ENCODE measurements at places on chromosomes 12 and 14.
A peak's percentile ranks its signal among the peaks of the same experiment; 100 is the strongest.

DNA sequence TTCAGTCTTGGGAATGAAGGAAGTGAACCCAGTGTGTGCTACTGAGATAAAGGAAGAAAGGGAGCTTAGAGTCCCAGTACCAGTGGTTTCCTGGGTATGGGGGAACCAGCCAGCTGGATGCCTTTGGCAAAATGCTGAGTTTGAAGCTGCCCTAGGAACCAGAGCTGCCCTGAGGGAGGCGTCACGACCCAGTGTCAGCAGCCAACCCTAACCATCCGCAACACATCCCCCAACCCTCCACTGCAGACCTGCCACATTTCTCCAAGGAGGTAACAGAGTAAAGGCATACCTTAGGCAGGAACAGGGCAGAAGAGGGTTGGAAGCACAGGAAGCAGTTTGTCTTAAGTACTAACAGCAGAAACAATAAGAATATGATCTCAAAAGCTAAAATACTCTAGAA, 28.6 kb downstream of the PRDM4 start:
- no peak for DNase-seq

DNA sequence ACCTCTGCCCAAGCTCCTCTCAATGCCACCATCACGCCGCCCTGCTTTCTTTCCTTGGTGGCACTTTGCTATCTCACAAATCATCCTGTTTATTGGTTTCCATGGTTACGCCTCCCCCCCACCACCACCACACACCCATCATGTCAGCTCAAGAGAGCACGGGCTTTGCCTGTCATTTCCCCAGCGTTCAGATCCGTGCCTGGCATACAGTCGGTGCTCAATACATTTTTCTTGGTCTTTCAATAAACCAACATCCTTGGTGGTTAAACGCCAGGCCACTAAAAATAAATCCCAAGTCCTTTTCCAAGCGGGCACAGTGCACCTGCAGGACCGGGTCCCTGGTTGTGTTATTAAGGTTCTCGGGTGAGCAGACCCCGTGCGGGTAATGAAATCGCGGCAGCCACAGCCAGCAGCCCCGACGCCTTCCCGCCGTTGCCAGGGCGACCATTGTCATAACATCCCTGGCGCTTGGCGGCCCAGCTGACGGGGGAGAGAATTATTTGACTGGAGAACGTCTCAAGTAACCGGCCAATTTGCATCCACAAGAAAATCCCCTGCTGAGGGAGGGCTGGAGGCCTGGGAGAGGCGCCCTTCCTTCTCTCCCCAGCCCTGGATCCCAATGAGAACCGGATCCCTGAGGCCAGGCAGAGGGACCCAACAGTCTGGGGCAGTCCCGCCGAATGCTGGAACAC, 92.9 kb downstream of the KSR2 start:
- peak; percentile 93 for DNase-seq

DNA sequence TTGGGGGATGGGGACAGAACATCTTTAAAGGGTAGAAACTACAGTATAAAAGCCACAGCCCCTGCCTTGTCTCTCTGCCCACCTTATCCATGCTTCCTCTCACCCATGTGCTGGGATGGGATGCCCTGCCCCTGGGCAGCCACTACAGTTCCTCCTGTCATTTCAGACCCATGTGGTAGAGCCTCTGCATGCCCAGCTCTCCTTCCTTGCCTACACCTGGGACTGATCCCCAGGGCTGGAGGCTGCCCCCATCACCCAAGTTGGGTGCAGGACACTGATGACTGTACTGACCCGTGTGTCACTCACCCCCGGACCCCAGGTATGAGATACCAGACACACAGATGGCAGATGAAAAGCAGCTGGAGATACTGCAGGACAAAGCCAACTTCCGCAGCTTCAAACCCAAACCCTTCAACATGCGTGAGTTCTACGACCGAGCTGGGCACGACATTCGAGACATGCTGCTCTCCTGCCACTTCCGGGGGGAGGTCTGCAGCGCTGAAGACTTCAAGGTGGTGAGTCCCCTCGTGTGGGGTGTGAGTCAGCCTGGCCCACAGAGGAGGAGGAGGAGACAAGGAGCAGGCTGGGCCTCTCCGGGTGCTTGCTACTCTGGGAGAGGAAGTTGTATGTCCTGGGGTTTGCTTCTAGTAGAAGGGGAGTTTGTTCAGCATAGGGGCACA, 2.2 kb downstream of the ASIC1 start:
- DNase-seq, result no peak

GRCh38 chr14:69045857-69046475, 66.9 kb upstream of the ACTN1 start:
- no peak for DNase-seq

DNA sequence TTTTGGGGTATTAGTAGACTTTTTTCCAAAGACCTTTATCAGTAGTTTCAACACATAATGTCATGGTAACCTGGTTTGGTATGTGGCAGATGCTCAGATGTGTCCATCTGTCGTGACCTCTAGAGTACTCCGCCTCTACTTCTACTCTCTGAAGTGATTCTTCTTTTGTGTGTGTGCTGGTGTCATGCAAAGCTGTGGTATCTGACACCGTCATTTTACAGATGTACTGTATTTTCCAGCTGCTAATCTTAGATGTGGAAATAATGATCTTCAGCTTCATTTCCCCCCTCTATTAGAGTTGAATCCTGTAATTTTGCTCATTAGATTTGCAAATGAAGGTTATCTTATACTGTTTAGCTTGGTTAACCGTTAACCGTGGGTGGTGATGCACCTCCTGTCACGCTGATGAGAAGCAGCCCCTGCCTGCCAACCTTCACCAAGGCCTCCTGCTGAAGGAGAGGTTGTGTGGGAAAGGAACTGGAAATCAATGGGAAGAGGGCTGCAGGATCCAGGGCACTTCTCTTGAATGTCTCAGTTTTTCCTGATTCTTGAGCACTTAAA, 222.4 kb upstream of the AMIGO2 start:
- DNase-seq, result no peak

GRCh38 chr12:10067264-10067663, 31.5 kb downstream of the CLEC1A start:
- no peak for DNase-seq

DNA sequence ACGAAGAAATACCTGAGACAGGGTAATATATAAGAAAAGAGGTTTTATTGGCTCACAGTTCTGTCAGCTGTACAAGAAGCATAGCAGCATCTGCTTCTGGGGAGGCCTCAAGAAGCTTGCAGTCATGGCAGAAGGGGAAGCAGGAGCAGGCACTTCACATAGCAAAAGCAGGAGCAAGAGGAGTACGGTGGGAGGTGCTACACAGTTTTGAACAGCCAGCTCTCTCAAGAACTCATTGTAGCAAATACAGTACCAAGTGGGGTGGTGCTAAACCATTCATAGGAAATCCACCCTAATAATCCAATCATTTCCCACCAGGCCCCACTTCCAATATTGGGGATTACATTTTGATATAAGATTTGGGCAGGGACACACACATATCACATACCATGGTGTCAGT, 8.0 kb downstream of the TMTC3 start:
- no peak for DNase-seq

Data from islet precursor cell (in vitro differentiated cells).